Central memory CD4-positive, alpha-beta T cell (primary cell): ENCODE measurements at places on chromosomes 16 and 17.

DNA sequence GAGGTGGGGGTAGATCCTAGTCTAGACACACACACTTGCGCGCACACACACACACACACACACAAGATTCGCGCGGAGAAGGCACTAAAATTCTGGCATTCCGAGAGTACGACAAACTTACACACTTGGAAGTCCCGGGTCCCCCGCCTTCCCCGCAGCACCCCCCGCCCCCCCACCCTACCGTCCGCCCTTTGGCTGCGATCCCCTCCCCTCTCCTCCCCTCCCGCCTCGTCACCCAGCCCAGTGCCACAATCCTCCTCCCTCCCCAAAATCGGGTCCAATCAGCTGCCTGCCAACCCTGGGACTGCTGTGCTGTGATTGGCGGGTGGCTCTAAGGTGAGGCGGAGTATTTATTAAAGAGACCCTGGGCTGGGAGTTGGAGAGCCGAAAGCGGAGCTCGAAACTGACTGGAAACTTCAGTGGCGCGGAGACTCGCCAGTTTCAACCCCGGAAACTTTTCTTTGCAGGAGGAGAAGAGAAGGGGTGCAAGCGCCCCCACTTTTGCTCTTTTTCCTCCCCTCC is at the start of gene SOX9:
SOX9 (plus strand) TSS at position 379 of the 522 bp plus-strand sequence. CDS start 372 bp downstream, outside the sequence.
- no peak for DNase-seq

GRCh38 chr16:78607465-78607864 is 508.0 kb downstream of the WWOX start:
- DNase-seq = no peak

- DNase-seq = no peak
These were observed 2.2 kb downstream of the TOX3 start for GRCh38 chr16:52544703-52545102.

GRCh38 chr17:57319806-57320205 is 63.5 kb downstream of the MSI2 start:
- no peak for DNase-seq

DNA sequence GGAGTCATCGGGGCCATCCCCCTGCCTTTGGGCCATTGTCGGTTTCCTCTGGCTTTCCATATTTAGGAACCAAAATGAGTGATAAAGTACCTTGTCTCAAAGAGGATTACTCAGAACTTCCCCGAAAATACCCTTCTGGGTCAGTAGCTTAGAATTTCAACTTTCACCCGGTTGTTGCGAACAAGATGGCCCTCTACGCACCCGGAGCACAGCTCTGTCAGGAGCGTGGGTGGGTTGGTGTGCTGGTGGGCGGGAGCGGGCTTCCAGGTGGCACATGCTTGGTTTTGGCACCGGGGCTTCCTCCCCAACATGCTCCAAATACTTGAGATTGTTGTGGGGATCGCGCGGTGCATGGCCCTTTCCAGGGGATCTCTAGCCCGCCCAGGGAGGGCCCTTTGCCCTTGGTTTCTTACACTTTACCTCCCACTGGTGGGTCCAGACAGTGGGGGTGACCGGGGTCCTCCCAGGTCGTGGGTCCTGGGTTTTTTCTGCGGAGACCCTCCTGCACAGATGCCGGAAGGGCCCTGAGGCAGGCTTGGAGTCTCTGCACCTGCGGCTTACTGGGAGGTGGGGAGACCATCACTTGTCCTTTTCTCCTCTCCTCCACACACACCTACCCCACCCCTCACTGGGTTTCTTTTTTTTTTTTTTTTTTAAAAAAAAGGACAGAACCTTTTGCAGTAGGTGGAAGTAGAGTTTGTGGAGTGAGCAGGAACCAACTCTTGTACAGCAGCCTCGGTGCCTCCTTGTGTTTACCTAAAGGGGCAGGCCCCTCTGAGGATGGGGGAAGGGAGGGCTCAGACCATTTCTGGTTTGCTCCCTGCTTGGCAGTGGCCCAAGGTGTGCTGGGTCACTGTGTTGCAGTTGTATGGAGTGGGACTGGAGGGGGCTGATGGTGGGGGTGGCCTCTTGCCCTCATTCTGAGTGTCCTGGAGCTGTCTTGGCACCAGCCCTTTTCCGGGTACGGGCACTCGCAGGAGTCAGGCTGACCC is 142.1 kb downstream of the SEC14L1 start:
- DNase-seq = no peak

DNA sequence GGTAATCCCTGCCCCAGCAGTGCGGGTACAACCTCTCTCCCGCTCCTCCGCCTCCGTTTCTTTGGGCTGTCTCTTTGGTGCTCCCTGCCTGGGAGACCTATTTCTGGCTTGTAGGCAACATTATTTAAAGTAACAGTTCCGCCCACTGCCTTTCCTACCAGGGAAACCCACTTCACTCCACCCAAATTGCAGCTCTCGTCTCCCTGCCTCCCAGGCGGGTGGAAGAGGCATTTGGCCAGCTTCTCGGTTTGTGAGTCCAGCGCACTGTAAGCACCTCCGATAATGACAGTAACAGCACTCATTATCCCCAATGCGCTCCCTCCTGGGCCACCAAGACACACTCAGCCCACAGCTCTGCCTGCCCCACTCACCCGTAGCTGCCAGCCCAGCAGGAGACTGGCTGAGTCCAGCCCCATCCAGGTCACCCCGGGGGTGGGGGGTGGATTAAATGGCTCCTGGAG is 165.1 kb upstream of the CDC42EP4 start:
- DNase-seq = no peak

DNA sequence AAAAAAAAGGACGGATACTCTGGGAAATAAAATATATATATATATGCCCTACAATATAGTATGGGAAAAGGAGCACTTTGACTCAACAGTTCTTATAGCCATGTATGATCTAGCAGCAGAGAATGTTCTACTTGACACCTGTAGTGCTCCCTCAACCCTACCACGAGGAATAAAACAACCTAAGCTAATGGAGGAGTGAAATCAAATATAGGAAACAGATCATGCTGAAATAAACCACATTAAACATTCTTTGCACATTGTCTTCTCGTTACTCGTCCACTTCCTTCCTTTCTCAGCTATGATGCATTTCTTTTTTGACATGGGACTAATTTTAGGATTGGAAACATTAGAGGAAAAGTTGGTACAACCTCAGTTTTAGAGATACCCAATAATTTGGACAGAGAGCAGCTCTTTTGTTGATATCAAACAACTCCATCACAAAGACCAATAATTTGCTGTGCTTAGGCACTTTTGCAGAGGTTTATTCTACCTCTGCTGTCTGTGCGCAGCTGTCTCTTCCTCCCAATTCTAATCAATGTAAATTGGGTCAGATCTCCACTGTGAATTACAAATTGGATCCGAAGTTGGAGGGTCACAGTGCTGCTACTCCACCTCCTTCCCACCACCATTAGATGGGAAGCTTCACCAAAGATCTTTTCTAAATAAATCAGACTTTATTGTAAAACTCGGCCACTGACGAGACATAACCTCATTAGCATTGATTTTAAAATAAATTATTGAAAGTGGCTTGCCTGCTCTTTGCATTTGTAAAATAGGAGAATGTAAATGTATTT is 65.8 kb downstream of the SNX11 start:
- no peak for DNase-seq

DNA sequence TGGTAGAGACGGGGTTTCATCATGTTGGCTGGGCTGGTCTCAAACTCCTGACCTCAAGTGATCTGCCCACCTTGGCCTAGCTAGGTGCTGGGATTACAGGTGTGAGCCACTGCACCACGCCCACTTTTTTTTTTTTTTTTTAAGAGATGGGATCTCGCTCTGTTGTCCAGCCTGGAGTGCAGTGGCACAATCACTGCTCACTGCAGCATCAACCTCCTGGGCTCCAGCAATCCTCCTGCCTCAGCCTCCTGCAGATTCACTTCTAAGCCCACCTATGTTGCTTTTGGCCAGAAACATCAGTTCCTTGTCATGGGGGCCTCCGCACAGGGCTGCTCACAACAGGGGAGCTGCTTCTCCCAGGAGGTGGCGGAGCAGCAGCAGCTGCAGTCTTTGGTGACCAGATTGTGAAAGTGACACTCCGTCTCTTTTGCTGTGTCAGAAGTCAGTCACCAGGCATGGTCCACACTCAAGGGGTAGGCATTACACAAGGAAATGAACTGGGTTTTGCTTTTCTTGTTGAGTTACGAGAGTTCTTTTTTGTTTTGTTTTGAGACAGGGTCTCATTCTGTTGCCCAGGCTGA is 4.5 kb upstream of the NME4 start:
- DNase-seq = no peak

DNA sequence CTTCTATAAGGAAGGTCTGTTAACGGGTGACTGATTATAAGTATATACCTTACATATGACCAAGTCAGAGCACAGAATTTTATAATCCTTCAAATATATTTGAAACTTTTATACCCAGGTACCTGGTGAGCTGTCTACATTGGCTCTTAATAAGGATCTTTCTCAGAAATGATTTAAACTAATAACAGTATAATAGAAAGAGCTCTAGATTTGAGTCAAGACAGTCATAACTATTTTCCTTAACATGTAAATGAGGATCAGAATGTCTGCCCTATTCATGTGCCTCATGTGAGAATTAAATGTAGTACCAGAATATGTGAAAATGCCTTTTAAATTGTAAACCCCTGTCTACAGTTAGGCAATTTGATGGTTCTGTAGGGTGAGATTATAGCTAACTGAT is 14.5 kb downstream of the CBFB start:
- DNase-seq = no peak

DNA sequence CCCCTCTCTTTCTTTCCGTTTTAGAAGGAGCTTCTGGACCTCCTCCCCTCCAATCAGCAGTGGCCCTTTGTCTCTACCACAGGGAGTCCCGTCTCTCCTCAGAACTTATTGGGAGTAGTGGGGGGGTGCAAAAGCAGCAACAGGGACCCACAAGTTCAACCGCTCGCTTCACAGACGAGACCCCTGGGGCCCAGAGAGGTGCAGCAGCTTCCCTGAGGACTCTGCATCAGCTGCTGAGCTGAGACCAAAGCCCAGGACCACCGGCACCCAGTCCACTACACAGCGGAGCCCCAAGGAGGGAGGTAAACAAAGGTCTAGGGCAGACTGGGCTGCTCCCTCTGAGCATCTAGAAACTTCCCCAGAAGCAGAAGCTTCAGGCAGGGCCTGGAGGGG is 123.9 kb downstream of the SDK2 start:
- no peak for DNase-seq

- no peak for DNase-seq
These were observed 1.6 kb downstream of the BORCS6 start for GRCh38 chr17:8188263-8188839.
